ENCODE measurements at places on chromosomes 5 and 9.

DNA sequence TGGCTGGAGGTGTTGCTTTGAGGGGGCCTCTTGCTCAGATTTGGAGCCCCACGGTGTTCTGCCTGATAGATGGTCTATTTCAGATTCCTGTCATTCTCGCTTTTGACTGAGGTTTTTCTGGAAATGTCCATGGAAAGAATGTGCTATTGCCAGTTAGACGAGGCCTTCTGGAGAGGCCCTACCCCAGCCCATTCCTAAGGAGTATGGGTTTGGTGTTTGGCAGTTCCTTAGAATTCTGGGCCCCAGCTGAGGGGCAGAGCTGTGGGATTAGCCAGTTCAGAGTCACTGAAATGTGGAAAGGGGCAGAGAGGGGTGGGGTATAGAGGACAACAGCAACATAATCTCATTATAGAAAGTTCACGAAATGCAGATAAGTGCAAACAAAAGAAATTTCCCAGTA is 50.5 kb downstream of the GALNT10 start:
- DNase-seq = no peak

- DNase-seq = no peak
Measured at GRCh38 chr5:170821257-170821800, 37.8 kb downstream of the GABRP start.

DNA sequence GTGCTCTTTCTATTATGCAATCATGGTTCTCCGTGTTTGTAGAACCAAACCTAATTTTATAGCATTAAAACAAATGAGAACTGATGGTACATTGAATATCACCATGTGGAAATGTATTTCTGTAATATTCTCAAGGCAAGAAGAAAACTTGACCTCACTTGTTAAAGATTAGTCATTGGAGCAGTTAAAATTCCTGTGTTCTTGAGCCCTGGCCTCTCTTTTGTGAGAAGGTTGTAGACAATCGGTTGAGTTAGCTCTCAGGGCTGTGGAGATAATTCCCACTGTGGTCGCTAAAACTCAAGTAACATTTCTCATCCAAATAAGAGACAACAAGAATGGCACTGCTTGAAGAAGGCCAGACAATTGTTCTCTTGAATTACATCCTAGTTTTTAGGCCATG is 216.0 kb upstream of the KLF4 start:
- no peak for DNase-seq

DNA sequence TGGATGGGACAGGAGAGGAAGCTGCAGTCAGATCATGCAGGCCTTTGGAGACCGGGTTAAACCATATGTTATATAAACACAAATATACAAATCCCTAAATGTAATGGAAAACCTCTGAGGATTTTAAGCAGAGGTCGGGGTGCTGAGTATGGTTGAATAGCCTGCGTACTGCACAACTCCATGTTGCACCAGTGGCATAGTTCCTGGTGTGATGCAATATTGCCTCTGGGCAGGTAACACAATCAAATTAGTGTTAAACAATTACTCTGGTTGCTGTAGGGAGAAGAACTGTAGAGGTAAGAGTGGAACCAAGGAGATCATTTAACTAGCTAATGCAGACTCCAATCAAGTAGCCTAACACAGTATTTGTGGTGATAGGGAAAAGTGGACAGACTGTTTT is 21.3 kb upstream of the RNF145 start:
- DNase-seq = no peak

DNA sequence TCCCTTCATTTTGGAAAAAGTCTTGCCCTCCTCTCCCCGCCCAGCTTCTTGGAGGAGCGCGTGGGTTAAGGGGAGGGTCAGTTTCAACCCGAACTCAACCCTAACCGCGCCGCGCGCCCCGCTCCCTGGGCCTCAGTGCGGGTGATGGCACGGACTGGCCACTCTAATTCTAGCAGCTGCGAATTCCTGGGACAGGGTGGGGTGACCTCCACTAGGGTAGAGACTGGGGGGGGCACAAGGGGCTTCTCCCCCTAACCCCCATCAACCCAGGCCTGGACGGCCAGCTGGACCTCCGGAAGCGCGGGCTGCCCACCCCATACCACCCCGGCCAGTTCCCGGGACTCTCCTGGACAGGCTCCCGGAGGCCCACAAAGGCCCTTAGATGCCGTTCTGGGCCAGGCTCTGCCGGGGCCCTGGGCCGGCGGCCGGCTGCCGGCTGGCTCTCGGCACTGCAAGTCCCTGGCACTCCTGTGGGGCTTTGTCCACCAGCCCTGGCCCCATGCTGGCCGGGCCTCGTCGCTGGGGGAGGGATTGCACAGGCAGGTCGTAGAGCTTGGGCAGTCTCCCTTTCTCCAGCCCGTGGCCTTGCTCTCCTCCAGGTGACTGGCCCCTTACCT is 7.2 kb upstream of the PSD2 start:
- DNase-seq = no peak

GRCh38 chr9:132161743-132162184 is at the start of gene NTNG2:
NTNG2 (plus strand) TSS chr9:132162058; CDS start chr9:132166832, 4,774 bp downstream.
- no peak for DNase-seq

- DNase-seq = no peak
Measured at GRCh38 chr9:5392285-5392684, 45.4 kb downstream of the PLGRKT start.

- DNase-seq = no peak
Measured at GRCh38 chr5:149410071-149410470, 31.0 kb upstream of the IL17B start.

GRCh38 chr5:2829239-2829638 is 77.8 kb upstream of the IRX2 start:
- no peak for DNase-seq

DNA sequence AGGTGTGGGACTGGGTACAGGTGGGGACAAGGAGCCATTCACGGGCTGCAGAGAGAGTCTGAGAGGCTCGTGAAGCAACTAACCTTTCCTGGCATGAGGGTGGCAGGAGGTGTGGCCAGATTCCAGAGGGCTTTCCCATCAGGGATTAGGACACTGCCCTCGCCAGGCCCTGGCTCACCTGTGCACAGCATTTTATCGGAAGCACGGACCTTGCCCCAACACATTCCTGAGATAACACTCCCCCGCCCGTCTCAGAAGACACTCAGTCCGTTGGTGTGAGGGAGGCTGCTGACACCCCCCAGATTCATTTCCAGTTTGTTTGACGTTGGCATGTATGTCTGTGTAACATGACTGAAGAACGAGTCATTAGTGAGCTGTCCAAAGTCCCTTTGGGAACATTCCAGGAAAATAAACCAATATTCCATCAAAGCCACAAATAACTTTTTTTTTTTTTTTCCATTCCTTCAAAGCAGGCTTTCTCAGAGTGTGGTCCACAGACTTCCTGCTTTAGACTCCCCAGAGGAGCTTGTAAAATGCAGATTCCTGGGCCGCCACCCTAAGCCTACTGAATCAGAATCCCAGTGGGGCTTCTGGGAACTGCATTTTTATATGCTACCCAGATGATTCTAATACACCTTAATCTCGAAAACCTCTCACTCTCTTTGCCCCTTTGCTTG is 23.4 kb downstream of the WWC1 start:
- no peak for DNase-seq

GRCh38 chr5:62684310-62684709 is 105.7 kb downstream of the LRRC70 start:
- no peak for DNase-seq

- no peak for DNase-seq
Measured at GRCh38 chr5:167243463-167243862, 1048.0 kb upstream of the WWC1 start.

DNA sequence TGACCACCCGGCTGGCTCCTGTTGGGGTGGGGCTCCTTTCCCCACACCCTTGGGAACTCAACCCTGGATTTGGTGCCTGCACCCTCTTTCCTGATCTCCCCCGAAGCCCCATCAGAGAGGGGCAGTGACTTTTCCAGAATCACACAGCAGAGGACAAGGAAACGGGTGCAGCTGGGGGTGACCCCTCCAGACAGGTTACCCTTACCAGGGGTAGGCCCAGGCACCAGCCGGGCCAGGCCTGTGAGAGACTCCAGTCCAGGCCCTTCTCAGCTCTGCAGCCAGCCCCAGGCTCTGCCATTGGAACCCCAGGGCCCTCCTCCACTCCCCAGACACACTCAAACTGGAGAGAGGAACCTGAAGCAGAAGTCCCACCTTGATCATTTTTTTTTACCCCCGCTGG is 19.0 kb upstream of the PHYHD1 start:
- DNase-seq = no peak

GRCh38 chr9:129898185-129898584 is 62.9 kb downstream of the USP20 start:
- no peak for DNase-seq

- no peak for DNase-seq
Measured at GRCh38 chr9:126692041-126692758, 78.5 kb downstream of the LMX1B start.

GRCh38 chr9:6566409-6567139 is 79.0 kb downstream of the GLDC start:
- no peak for DNase-seq

DNA sequence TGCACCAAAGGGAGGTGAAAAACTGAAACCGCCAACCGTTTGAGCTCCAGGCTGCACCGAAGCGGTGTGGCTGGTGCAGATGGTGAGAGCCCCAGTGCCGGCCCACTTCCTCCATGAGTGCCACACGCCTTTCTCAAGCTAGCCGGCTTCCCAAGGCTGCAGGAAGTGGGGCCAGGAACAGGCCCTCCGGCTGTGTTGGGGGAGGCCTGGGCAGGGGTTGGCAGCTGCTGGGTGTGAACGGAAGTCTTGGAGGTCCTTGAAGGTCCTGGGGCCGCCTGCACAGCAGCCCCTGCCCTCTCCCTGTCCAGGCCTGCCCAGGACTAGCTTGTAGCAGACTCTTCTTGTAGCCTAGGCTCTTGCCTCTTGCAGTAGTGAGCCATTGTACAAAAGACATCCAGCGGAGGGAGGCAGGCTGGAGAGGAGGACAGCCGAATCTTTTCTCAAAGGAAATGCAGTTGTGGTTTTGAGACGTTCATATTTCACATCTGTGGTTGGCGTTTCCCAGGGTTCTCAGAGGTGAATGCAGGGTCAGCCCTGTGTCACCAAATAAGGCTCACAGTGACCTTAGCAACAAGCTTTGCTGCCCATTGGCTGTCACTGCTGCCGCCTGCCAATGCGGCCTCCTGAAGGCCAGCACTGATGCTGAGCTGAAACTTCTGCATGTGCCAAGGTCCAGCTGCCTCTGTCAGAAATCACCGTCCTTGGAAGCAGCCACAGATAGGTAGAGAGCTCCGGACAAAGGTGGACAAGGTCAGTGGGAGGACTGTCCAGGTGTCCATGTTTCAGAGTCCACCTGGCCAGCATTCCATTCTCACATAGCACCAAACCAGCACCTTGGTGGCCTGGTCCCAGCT is 23.9 kb downstream of the IRF1 start:
- DNase-seq = no peak

- DNase-seq = peak; percentile 43
Measured at GRCh38 chr5:127061956-127062355, 11.3 kb downstream of the C5orf63 start.

- DNase-seq = no peak
Measured at GRCh38 chr9:71928376-71928775, 16.9 kb downstream of the C9orf85 start.

DNA sequence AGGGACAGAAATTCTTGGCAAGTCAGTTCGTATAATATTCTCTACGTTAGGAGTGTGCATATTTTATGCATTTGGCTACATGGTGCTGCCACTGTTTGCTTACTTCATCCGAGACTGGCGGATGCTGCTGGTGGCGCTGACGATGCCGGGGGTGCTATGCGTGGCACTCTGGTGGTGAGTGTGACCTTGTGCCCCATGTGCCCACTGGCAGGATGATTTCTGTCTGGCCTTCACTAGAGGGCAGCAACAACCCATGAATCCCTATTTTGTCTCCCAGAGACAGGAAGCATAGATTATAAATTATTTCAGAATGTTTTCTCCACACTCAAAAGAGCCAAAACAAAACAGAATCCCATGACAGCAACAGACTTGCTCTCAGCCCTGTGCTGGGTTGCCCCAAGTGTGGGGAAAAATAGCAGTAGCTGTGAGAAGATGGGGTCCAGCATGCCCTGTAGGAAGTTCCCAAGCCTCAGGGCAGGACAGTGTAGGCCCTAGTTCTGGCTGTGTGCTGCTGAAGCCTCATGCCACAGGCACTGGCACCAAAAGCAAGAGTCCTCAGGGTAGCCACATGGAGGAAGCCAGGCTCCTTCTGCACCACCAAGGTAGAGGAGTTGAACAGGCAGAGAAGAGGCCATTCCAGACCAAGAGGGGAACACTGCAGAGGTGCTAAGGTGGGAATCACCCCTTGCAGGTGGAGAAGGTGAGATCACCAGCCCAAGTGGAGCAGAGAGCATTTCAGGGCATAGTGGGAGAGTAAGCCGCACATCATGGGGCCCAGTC is 16.0 kb downstream of the SLC22A5 start:
- no peak for DNase-seq

DNA sequence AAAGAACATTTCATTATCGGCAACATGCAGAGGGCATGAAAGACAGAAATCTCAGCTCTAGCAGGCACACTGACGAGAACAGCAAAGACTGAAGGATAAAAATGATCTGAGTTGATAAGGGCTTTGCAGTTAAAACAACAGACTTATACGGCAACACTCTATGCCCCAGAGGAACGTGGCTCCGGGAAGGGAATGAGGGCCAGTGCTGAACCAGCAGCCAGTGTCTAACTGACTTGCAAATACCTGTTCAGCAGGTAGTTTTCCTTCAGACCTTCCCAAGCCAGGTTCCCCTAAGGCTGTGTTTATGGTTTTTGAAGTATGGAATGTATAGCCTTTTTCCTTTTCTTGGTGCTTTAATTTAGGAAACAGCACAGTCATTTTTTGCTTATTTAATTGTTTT is 121.3 kb upstream of the CDH18 start:
- no peak for DNase-seq

DNA sequence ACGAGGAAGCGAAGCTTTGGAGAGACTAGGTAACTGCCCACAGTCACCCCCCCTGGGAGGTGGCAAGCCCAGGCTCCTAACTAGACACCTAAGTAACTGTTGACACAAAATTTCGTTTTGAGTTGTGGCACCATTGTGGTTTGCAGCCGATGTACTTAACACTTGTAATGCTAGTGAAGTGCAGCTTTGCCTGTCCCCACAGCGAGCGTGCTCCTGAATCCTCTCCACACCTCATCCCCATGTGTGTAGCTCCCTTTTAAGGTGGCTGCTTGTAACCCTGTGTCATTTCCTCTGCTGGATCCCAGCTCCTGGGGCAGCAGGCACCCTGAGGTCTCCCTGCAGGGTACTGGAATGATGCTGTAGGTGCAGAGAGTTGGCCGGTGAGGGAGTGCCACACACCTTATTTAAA is 114.9 kb downstream of the TRIO start:
- no peak for DNase-seq

DNA sequence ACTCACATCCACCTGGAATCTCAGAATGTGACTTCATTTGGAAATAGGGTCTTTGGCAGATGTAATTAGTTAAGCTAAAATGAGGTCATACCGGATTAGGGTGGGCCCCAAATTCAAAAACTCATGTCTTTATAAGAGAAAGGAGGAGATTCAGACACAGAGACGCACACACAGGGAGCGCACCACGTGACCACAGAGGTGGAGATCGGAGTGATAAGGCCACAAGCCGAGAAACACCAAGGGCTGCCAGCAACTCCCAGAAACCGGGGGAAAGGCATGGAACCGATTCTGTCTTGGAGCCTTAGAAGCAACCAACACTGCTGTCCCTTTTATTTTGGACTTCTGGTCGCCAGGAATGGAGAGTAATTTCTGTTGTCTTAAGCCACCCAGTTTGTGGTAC is 31.8 kb upstream of the LMX1B start:
- DNase-seq = no peak

- no peak for DNase-seq
Measured at GRCh38 chr5:135393691-135394090, 5.3 kb downstream of the MACROH2A1 start.

GRCh38 chr5:45454114-45454513 is 242.1 kb downstream of the HCN1 start:
- no peak for DNase-seq

All from brain pericyte (primary cell).